ENCODE measurements at places on chromosomes 6 and 20.

GRCh38 chr6:32475392-32476206 lies 35.9 kb downstream of the HLA-DRA start:
- no peak for DNase-seq

DNA sequence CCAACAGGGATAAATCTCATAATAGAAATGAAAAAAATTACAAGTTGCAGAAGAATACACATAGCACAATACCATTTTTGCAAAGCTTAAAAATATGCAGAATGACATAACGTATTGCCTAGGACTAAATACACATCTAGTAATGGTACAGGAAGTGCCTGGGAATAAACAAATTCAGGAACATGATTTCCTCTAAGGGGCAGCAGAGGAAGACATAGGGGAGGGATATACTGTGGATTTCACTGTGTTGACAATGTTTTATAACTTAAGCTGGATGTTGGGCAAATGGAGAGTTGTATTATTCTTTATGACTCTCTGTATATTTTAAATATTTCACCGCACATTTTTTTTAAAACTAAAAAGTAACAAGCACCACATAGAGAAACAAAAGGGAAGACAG lies 5.6 kb upstream of the GLO1 start:
- DNase-seq, result no peak

- DNase-seq, result no peak
Observed at GRCh38 chr6:72371473-72371872, 250.4 kb upstream of the KCNQ5 start.

DNA sequence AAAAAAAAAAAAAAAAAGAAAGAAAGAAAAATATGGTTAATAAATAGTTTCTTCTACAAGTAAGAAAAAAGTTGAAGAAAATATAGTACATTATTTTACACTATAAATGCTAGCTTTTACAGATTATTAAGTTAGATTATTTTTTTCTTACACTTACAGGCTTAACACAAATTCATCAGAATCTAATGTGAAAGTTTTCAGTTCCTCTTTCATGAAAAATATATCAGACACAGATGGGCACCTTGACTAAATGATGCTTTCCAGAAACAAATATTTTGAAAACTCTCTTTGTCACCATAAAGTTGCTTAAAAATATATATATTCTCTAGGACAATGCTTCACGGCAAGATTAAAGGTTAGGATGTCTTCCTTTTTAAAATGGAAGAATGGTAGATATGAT lies 321.8 kb upstream of the HSF2 start:
- DNase-seq, result no peak

DNA sequence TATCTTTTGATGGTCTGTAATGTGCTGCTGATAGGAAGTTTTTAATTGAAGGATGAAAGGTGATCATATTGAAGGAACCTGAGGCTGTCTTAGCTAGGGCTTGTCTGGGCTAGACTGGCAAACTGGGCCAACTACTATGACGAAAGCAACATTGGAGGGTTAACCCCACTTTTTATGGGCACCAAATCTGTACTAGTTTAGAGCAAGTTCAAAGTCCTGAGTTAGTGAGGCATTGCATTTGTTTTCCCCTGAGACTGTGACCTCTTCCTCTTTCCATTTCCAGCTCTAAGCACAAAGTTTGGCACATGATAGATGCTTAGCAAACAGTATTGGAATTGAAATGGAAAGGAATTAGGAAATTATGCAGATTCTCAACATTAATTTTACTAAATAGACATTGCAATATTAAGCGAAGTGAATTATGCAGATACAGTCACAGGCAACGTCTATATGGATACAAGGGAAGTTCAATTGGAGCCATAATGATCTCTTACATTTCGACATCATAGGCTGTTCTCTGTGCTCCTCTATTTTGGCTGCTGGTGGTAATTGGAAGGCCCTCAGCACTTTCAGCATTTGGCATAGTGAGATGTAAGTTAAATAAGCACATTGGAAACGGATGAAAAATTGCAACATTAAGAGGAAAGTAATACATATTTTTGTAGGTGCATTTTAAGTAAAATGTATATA lies 22.2 kb downstream of the CEP57L1 start:
- no peak for DNase-seq

- DNase-seq, result peak; percentile 60
Observed at GRCh38 chr6:38353310-38354036, 286.3 kb downstream of the BTBD9 start.

GRCh38 chr20:16063881-16064280 lies 509.4 kb downstream of the KIF16B start:
- peak; percentile 66 for DNase-seq
